ENCODE measurements at places on chromosomes 16 and 17.
A peak's percentile ranks its signal among the peaks of the same experiment; 100 is the strongest.

DNA sequence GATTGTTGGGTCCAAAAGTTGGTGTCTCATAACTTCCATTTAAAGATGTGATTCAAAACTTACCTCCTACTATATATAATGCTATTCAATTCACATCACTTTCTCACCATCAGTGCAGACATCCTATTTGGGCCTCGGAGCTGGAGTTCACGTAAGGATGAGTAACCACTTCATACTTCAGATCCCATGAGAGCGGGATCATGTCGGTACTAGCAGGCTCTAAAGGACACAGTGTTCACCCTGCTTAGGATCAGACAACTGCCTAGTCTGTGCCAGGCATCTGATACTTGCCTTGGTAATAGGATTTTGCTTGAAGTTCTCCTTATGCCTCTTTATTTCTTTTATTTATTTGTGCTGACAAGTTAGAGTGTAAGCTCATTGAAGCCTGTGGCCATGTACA is 39.5 kb downstream of the RBFOX1 start:
- DNase-seq = no peak

DNA sequence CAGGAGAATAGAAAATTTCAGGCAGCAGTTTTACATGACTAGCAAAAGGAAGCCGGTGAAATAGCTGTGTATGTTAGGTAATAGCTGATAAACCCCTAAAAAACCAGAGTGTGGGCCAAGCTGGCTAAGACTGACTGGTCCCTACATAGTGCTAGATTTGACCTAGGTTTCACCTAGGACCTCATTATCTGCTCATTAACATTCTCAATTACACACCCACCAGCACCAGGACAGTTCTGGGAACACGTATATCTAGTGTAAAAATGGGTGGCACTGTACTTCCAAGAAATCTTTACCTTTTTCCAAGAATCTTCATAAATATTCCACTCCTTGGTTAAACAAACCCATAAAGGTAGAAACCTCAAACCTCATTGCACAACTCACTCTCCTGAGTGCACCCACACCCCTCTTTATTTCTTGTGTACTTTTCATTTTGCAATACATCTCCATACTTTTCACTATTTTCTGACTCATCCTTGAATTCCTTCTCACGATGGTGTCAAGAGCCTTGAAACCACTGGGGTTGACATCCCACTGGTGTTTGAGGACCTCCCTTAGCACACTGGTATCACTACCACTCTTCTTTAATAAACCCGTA is 262.7 kb upstream of the KCNJ16 start:
- DNase-seq = no peak

GRCh38 chr16:67701420-67701819 is 17.7 kb downstream of the GFOD2 start:
- DNase-seq = no peak

DNA sequence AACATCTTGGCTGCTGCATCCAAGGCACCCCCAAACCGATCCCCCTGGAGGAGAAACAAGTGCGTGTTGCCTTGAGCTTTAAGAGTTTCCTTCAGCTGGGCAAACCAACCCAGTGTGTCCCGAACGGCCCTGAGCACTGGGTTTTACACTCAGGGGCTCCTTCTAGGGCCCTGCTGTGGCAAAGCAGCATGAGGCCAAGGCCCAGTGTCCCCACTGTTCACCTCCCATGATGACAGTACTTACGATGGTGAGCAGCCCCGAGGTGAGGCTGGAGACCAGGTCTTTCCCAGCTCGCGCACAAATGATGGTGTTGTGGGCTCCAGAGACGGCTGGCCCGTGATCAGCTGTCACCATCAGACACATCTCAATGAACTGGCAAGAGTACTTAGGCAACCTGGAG is 6.6 kb upstream of the KLHL11 start:
- DNase-seq = no peak

- no peak for DNase-seq
These were observed 152.4 kb downstream of the ABCC12 start for GRCh38 chr16:48003206-48003907.

DNA sequence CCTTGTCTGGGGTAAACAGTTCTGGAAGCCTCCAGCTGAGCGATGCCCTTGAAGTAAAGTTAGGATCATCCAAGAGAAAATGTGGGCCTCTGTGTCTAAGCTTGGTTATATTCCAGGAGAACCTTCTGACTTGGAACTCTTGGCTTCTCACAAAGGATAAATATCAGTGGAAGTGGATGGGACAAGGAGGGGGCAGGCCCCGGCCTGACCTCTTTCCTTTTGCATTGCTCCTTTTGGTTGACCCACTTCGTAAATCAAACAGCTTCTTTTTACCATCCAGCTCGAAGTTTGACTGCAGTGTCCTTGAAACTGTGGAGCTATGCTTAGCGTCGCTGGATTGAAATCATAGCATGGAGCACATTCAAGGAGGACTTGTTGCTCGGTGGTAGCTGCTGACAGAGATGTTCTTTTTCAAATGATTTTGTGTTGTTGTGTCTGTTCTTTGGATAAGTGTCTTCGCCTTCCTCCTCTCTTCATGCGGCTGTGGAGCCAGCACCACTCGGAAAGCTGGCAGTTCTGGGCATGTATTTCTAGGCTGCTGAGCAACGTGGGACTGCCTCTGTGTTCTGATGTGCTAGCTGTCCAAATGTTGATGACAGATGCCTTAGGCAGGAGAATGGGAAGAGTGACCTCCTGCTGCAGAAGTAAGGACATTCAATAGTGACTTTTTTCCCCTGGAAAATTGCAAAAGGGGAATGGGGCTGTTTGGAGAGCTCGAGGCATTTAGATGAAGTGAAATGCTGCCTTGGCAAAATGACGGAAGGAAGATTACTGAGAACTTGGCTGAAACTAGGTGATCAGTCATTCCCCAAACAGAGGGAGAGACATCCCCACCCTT is 4.5 kb downstream of the MINK1 start:
- DNase-seq = no peak

DNA sequence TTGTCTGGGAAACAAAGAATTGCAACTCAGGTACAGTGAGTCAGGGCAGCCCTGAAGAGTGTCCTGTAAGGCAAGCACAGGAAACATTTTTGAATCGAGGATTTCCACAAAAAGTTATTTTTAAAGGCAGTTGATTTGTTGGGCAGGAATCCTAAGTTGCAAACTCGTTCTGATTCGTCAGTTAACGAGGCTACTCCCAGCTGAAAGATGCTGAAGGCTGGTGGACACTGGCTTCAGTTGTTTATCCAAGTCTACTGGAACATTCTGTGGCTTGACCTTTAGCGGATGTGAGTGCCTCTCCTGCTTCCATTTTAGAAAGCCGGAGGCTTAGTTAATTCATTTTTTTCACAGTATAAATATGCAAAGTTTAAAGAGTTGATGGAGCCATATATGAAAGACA is 84.2 kb downstream of the KCNJ12 start:
- DNase-seq = no peak

DNA sequence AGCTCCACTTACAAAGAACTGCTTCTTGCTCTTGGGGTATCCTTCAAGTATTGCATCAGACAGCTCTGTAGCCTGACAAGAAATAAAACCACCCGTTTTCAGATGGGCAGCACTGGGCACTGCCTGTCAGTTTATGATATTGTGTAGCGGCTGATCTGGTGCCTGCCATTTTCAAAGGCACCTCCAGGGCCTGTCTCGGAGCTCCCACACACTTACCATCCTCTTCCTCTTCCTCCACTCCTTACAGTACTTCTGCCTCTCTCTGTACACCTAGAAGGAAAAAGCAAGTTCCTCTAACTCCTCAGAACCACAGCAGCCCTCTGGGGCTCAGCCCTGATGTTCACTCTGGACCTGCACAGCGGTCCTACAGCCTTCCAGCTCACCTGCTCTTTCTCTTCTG is 4.4 kb downstream of the PSMC3IP start:
- DNase-seq = peak; percentile 52

GRCh38 chr17:16313139-16314090 is 39.9 kb downstream of the CENPV start:
- DNase-seq = no peak

DNA sequence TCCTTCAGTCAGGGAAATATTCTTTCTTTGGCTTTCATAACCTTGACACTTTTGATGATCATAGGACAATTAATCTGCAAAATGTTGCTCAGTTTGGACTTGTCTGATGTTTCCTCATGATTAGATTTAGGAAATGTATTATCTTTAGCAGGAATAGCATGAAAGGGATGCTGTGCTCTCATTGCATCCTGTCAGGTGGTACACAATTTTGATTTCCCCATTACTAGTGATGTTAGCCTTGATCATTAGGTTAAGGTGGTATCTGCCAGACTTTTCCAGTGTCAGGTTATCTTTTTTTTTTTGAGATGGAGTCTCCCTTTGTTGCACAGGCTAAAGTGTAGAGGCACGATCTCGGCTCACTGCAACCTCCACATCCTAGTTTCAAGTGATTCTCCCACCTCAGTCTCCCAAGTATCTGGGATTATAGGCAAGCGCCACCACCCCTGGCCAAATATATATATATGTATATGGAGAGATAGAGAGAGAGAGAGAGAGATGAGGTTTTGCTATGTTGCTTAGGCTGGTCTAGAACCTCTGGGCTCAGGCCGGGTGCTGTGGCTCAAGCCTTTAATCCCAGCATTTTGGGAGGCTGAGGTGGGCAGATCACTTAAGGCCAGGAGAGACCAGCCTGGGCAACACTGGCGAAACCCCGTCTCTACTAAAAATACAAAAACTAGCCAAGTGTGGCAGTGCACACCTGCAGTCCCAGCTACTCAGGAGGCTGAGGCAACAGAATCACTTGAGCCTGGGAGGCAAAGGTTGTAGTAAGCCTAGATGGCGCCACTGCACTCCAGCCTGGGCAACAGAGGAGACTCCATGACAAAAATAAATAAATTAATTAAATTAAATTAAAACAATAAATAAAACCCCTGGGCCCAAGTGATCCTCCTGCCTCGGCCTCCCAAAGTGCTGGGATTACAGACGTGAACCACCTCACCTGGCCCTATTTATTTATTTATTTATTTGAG is 15.8 kb upstream of the CAVIN1 start:
- DNase-seq = no peak

- no peak for DNase-seq
These were observed 74.2 kb upstream of the DNAJA2 start for GRCh38 chr16:47047524-47048203.

- DNase-seq = no peak
These were observed 71.6 kb upstream of the CREBBP start for GRCh38 chr16:3951861-3952736.

- DNase-seq = no peak
These were observed 2.8 kb downstream of the PLCD3 start for GRCh38 chr17:45129426-45129939.

All from HL-60 (cell line).